Substantia nigra (tissue), 51 donors: ENCODE measurements at places on chromosomes 5 and 9.

DNA sequence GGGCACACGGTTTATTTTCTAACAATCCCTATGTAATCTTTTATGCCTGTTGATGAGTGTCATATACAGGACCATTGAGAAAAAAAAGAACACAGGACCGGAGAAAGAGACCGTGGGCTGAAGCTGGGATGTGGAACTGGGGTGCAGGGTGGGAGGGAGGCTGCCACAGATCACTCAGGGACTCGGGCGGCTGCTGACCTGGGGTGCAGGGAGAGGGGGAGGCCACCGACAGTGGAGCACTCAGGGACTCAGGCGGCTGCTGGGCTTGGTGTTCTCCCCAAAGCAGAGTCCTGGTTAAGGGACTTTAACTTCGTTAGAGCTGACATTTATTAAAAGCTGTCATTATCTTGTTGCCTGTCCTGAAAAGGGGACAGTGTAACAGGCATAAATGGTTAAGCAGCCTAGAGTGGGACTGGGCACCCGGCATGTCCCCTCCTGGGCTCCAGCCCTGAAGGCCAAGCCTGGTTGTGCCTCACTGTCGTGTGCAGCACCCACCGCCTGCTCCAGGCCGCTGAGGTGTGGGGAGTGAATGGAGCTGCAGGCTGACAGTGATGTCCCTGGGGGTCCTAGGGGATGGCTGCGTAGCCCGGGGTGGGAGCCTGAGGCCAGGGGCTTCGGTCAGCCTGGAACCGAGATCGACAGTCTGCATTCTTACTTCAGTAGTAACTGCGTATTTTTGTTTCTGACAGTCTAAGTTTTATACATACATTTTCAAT is 14.0 kb downstream of the NDUFS6 start:
- DNase-seq = no peak

DNA sequence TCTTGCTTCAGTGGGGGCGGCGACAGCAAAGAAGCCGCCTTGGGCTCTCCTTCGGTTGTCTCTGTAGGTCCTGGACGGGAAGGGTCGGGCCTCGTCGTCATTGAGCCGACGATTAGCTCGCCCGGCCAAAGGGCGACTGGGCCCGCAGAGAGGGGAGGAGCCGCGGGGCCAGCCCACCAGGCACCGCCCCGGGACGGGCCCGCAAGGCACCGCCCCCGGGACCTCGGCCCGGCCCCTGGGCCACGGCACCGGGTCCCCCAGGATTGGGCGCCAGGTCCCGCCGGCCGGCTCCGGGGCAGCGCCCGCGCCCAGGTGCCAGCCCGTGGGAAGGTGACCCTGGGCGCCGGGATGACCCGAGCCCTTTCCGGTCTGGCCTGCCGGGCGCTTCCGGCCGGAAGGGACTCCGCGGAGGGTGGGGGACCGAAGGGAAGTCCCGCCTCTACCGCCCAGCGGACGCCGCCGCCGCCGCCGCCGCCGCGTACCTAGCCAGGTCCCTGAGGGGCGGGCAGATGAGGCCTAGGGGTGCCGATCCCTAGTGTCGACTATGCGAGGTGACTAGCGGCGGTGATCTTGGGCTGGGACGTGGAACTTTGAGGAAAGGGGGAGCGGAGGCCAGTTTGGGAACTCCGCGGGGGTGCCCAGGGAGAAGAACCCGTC is at the start of the genes GBA2 and RGP1:
Gene GBA2 (minus strand): TSS at position 371 of the 657 bp plus-strand sequence. CDS start 524 bp downstream, outside the sequence.
Gene RGP1 (plus strand): TSS at position 430 of the 657 bp plus-strand sequence. CDS start 469 bp downstream, outside the sequence.
- DNase-seq = peak; percentile 65

DNA sequence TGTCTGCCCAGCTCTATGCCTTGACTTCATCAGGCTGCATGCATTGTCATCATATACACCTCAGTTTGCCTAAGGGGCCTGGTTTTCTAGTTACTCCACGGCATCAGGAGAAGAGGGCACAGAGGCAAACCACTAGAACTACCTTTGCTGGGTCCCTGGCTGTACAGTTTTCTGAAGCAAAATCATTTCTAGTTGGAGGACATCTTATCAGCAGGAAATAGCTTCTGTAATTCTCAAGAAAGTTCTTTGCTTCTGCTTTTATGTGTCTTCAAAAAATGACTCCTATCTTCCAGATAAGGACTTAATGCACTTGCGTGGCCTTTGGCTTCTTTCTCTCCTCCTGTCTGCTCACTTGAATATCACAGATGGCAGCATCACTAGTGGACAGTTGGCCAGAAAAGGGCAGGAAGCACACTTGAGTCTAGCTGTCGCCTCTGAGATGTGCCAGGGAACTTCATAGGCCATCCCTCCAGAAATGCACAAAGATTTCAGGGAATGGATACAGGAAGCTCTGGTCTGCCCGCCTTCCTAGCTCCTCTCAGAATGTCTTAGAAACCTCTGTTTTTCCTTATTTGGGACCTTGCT is 22.4 kb upstream of the LTC4S start:
- DNase-seq = no peak

- DNase-seq = no peak
These were observed 29.2 kb downstream of the RUSC2 start for GRCh38 chr9:35518981-35519679.

DNA sequence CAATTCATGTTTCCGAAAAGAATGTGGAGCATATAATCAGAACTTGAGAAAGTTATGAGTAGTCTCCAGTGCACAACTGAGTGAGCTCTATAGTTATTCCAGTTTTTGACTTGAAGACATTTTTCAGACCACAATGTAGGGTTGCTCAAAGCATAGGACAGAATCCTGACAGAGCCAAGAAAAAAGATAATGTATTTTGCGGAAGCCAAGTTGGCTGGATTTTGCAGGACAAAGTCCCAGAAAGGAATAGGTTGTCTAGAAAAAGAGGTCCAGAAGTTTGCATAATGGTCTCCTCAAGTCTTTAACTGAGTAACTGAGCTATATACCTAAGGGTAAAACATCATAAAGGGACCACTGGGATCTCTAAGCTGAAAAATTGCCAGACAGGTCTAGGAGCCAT is 1028.0 kb downstream of the TAF11L14 start:
- no peak for DNase-seq

GRCh38 chr5:54834121-54834842 is 151.1 kb downstream of the ESM1 start:
- DNase-seq = no peak

- DNase-seq = no peak
These were observed 919.6 kb upstream of the SEMA6A start for GRCh38 chr5:117494188-117494587.

DNA sequence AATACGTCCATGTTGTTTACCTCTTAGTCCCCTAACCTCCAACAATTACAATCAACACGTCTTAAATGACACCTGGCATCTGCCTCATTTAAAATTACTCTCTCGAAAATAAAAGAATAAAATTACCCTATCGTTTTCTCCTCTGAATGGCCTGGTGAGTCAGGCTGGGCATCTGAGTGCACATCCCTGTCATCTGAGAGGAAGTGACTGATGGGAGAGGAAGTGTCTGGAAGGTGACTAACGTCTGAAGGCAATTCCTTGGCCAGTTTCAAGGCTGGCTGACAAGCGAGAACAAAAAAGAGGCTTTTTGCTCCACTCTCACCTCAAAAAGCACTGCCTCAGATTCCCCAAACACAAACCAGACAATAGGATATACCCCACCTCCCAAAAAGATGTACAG is 57.7 kb downstream of the MAPKAP1 start:
- no peak for DNase-seq

DNA sequence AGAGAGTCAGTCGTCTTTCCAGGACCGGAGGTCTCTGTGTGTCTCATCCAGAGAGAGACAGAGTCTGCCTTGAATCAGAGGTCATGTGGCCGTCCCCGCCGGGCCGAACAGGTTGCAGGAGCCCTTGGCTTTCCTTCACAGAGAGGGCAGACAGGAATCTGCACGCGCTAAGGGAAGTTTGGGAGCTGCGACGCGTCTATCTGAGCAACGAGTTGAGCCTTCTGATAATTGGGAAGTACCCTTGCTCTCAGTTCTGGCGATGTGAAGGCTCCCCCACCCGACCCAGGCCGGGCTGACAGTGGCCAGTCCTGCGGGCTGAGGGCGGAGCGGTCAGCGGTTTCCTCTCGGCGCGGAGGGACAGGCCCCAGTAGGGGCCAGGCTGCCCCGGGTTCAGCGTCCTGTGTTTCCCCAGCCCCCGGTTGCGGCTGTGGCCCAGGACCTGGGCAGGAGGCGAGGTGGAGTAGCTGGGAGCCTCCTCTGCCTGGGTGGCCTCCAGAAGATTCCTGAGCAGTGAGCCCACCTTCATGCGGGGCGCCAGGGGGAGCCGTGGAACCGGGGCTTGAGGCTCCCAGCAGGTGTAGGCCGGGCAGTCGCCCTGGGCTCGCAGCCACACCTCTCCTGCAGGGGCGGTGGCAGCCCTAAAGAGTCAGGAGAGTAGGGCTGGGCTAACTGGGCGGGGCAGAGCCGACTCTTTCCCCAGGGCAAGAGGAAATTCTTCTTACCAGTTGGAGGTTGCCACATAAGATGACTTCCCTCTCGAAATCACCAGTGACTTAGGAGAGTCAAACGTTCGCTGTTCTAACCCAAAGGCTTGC is 13.9 kb downstream of the NR2F1 start:
- DNase-seq = no peak

DNA sequence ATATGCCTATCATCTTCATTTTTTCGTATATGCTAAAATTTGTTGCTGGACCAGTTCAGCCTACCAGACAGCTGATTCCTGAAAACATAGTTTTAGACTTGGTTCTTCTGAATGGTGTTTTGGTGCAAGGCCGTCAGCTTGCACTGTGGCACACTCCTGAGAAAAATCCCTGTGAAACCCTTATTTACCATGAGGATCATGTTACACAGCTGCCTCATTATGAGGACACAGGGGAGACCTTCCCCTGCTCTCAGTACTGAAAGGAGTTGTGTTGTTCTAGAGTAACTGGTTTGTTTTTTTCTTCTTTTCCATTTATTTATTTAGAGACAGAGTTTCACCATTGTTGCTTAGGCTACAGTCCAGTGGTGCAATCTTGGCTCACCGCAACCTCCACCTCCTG is 37.6 kb downstream of the MAST4 start:
- no peak for DNase-seq

DNA sequence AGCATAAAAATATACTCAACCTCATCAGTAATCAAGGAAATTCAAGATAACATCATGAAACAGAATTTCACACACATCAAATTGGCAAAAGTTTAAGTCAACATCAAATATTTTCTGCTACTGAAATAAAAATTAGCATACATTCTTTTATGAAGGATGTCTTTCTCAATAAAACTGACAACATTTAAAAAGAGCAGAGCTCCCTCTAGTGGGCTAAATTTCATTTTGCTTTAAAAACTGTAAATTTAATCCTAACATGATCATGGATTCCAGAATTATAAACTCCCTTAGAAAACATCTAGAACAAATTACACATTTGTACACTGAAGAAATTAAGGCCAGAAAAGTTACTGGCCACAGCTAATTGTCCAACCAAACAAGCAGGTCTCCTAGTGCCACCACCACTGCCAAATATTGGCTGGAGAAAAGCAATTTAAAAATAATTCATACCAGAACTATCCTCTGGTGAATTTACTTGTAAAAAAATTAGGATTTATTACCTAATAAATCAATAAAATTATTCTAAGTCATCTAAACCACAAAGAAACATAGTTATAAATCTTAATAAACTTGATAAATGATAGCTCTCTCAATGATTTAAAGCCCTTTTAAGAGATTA is 31.2 kb downstream of the DEPDC1B start:
- no peak for DNase-seq

GRCh38 chr5:171953860-171954701 is 52.4 kb downstream of the FBXW11 start:
- DNase-seq = no peak

DNA sequence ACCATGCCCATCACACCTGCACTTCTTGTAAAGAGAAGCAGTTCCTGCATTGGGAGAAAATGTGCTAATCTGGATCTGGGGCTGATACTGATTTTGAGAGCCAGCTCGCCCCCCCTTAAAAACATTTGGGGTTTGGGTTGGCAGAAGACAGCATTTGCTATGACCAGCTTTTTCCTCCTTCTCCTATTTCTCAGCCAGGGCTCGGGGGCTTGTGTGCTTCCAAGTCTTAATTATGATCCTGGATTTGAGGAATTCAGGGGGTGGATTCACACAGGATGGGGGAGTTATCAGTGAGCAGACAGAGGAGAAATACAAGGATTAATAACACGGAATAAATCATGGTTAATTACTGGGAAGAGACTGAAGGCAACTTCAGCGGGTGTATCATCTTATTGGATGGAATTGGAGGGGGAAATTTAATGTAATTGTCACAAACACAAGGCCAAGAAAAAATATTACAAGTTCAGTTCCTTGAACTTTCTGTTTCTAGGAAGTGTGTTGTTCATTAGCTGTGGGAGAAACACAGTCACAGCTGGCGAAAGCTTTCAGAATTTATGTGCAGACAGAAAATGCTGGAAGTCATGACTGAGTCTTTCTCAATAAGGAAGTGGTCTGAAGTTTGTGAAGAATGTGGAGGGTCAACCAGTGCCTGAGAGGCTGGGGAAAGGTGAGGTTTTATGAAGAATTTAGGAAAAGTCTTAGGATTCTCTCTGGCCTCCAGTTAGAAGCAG is 15.3 kb downstream of the C9orf152 start:
- no peak for DNase-seq

DNA sequence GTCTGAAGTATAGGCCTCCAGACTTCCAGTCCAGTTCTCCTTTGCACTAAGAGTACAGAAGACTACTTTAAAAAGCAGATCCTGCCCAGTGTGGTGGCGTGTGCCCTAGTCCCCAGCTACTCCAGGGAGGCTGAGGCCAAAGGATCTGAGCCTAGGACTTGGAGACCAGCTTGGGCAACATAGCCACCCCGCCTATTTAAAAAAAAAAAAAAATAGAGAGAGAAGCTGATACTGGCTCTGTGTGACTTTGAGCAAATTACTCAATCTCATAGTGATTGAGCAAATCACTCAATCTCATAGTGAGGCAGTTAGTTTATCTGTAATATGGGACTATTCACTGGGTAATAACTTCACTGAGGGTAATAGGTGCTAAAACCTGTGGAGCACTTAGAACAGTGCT is 43.6 kb upstream of the KDM4C start:
- no peak for DNase-seq

DNA sequence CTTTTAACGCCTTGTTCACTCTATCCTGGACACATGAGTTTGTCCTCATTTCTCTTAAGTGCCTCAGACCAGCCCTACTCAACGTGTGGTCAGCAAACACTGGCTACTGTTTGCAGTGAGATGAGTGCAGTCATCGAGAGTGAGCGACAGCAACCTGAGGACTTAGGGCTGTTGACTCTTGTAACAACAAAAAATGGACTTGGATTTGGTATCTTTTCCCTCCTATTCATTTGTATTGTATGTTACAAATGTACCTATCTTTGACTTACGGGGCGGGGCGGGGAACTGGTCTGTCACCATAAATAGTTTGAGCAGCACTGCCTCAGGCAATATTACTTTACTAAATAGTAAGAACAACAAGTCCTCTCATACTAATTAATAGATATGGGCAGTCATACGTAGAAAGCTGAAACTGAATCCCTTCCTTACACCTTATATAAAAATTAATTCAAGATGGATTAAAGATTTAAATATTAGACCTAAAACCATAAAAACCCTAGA is 84.1 kb downstream of the TLE1 start:
- no peak for DNase-seq

- DNase-seq = peak; percentile 65
These were observed at the start of gene SH3PXD2B for GRCh38 chr5:172454358-172455086. TSS of gene SH3PXD2B (minus strand) at chr5:172454525. CDS start at chr5:172454352, 173 bp downstream.

DNA sequence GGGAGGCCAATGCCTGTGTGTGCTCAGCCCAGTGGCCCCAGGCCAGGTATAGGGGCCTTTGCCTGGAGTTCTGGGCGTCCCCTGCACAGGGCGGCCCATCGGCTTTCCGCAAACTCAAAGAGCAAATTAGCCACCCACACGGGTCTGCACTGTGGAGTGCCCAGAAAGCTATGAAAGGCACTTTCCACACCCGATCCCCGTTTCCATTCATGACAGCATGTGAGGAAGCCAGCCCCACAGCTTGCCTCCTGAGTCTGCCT is 5.2 kb downstream of the DBH start:
- DNase-seq = no peak

- no peak for DNase-seq
These were observed 13.4 kb downstream of the FLT4 start for GRCh38 chr5:180636016-180636402.
